ENCODE measurements at places on chromosomes 5 and 9.

- DNase-seq: no peak
These were observed 3.6 kb downstream of the NEURL1B start for GRCh38 chr5:172644711-172645110.

GRCh38 chr9:121853617-121854395 lies 202.4 kb downstream of the DAB2IP start:
- no peak for DNase-seq

GRCh38 chr9:21833090-21833801 lies 30.8 kb downstream of the MTAP start:
- DNase-seq: no peak

DNA sequence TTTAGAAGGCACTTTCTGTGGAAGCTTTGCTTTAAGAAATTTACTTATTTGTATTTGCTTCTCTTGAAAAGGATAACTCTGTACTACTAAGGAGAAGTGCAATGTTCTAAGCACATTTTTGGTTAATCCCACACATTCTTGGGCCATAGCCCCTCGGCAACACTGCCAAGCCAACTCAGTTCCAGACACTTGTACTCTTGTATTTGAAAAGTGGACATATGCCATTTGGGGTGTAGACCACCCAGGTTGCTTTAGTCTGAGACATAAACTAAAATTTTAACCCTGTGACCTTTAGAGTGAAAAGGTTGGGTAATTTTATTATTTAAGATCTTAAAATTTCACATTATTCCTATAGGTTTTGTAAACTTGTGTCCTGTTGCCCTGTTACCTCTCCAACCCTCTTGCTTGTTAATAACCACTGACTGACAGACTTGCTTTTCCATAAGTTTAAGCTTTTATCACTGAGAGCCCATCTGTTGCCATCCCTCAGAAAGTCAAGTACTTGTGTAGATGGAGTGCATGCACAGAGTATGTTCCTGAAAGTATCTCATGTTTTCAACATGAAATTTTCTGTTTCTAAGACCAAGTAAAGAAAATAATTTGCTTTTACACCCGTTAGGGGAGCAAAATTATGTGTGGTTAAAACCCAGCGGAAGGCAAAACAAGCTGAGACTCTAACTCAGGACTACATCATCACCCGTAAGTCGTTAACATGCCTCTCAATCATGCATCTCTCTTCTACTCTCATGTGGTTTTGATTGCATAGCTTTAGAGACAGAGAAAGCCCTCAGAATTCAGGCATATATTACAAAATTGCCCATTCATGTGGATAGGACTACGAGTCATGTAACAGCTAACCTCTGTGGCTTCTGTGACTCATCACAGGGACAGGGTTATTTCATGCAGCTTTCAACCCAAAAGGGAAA lies 117.3 kb downstream of the GDNF start:
- no peak for DNase-seq

DNA sequence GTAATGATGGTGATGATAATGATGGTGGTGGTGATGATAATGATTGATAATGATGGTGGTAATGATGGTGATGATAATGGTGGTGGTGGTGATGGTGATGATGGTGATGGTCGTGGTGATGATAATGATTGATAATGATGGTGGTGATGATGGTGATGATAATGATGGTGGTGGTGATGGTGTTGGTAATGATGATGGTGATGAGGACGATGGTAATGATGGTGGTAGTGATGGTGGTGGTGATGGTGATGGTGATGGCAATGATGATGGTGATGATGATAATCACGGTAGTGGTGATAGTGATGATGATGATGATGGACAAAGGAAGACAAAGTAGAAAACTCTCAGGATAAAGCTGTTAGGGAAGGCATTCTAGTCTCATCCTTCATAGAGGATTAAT lies 310.5 kb downstream of the MSX2 start:
- DNase-seq: no peak

GRCh38 chr9:21747175-21747574 lies 55.3 kb upstream of the MTAP start:
- DNase-seq: no peak

- no peak for DNase-seq
These were observed 2.8 kb downstream of the CCDC152 start for GRCh38 chr5:42759456-42759855.

DNA sequence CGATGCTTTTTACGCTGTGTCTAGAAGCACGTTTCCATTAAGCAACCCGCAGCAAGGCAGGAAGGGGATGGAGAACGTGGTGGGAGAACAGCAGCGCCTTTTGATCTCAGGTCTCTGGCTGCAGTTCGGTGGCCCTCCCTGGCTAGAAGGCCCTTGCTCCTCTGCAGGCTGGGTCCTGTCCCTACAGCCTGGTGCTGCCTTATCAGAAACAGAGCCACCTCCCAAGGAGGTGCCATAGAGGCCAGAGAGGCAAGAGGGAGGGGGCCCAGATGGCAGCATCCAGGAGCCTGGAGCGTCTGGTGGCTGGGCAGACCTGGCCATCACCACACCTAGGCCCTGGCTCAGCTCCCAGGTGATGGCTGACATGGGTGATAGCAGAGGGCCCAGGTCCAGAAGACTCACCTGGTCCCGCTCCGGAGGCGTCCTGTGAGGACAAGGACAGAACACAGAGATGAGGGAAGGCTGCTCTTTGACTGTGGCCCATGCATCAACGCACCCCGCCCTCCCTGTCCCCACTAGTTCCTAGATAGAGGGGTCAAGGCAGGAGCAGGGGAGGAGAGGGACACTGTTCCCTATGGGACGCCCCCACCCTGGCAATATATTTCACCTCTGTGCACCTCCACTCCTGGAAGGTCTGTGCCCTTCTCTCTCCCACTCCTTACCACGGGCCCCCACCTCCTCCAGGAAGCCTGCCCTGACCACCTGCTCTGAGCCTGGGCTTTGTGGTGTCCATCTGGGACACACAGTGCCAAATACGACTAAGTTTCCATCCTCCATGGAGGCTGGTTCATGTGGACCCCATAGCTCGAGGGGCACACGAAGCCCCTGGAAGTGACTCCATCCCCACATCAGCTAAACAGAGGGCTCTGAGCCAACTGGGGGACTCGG lies 41.6 kb upstream of the SARDH start:
- DNase-seq: no peak

GRCh38 chr9:126592461-126592860 lies 21.3 kb upstream of the LMX1B start:
- DNase-seq: no peak

DNA sequence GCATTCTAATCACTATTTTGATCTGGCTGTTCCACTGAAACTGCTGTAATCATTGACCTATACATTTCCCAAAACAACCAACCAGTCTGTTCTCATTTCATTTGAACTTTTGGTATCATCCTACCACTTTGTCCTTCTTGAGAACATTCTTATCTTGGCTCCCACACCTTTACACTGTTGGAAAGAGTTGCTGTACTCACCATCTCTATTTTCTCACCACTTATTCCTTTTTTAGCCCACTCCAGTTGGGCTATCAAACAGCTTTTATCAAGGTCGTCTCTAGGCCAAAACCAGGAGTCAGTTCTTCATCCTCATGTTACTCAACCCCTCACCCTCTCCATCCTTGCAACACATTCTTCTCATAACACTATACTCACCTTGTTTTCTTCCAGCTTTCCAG lies 170.1 kb downstream of the KDM4C start:
- no peak for DNase-seq

- DNase-seq: no peak
These were observed 109.5 kb upstream of the MAN2A1 start for GRCh38 chr5:109580225-109580624.

- DNase-seq: no peak
These were observed 29.9 kb downstream of the BTNL9 start for GRCh38 chr5:181069767-181070491.

DNA sequence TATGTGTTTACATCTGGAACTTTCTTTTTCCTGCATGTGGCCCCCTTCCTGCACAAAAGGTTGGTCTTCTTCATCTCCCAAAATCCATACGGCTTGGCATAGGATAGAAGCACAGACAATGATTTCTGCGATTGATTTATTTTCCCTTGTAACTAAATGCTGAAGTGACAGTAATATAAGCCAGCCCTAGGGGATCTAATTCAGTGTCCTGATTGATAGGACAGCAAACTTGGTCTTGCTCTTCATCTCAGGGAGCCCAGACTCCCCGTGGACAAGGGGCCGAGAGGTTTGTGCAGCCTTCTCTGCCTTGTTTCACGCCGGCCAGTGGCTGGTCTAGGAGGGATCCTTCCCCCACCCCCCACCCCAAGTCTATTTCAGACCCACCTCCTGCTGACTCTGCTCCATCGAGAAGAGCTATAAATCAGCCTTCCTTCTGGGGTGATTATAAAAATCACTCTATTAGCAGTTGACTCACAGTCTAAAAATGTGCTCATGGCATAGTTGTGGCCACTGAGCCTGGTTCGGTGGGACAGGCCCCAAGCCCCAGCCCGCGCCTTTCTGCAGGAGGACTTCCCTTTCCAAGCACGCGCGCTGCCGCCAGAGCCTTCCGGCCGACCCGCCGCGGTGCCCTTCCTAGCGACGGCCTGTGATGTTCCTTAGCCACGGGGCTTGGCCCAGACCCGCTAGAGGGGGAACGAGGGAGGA lies 89.8 kb upstream of the COL5A1 start:
- DNase-seq: no peak

DNA sequence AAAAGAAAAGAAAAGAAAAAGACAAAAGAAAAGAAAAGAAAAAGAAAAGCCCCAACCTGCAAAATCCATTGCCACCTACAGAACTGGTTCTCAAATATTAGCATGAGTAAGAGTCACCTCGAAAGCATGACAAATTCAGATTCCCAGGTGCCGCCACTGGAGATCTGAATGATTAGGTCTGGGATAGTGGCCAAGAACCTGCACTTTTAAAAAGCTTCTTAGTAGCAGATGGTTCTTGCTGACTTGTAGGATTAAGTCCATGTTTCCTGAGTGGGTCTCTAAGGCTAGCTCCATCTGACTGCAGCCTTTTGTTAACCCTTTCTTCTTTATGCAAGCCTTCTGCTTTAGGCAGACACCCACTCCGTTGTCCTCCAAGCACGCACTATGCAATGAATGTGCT lies 178.5 kb upstream of the CDH18 start:
- DNase-seq: no peak

DNA sequence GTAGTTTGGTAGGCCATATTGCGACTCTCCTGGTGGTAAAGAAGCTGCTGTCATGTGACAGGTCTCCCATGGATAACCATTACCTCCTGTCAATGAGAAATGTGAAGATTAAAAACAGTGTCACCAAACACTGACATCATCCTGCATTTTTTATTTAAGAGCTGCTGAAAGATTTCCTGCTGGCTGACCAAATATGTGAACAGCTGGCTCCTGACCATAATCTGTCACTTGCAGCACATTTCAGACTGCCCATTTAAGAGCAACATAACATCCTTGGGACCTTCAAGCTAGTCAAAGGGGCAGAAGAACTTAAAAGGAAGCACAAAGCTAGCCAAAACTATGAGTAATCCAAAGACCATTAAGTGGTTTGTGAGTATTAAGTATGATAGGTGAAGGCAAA lies 288.0 kb downstream of the IZUMO3 start:
- no peak for DNase-seq

DNA sequence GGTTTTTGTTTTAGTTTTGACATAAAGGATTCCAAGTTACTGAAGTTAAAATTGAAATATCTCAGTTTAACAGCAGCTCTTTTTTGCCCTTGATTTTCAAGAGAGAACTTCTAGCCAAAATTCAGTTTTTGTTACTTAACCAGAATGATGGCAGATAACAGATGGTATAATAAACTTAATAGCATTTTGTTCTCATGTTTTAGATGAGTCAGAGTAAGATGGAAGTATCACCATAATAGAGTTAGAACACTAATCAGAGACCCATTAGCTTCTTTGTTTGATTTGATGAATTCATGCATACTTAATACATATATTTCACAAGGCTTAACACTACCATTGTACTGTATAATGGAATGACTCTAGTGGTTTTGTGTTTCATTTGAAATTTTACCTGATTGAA lies 11.9 kb downstream of the ZCCHC9 start:
- DNase-seq: no peak

DNA sequence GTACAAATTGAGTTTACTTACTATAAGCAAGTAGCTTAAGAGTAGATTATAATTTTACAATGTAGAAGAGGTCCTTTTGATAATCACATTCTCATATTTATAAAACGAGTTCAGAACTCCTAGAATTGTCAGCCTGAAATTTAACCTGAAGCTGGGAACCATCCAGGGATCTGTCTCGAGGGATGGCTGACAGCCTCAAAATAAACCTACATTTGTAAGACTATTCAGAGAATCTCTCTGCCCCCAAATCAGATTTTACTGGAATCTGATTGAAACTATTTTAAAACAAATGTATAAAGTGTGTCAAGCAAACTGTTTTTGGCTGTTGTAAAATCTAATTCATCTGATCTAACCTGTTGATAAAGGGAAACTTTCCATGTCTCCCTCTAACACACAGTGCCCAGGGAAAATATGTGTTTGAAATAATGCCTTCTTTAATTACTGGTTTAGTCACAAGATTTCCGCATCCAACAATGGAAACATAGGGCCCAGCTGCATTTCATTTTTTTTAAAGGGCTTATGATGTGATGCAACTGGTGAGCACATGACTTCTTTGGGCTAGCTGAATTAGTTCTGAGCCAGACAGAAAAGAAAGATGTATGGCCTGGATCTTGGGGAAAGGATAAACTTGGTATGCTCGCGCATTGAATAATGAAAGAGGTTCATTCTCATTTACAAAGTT lies 30.3 kb downstream of the SLC25A46 start:
- no peak for DNase-seq

GRCh38 chr9:136995772-136996311 lies 526 bp downstream of the CLIC3 start:
- DNase-seq: no peak

DNA sequence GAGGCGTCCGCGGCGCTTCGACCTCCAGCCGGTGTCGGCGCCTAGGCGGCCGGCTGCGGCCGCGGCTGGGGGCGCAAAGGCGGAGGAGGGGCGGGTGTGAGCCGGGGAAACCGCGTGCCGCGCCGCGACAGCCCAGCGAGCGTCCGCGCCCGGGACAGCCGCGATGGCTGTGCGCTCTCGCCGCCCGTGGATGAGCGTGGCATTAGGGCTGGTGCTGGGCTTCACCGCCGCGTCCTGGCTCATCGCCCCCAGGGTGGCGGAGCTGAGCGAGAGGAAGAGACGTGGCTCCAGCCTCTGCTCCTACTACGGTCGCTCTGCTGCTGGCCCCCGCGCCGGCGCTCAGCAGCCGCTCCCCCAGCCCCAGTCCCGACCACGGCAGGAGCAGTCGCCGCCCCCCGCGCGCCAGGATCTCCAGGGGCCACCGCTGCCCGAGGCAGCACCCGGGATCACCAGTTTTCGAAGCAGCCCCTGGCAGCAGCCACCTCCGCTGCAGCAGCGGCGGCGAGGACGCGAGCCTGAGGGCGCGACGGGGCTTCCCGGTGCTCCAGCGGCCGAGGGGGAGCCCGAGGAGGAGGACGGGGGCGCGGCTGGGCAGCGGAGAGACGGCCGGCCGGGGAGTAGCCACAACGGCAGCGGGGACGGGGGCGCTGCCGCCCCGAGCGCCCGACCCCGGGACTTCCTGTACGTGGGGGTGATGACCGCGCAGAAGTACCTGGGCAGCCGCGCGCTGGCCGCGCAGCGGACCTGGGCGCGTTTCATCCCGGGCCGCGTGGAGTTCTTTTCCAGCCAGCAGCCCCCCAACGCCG lies 605 bp downstream of the CHSY3 start:
- DNase-seq: no peak

All from omental fat pad (tissue), 4 donors.